Common myeloid progenitor, CD34-positive (primary cell): ENCODE measurements at places on chromosomes 1 and 21.

- no peaks in the 10 kb centered on the region for H3K36me3 ChIP-seq
- DNase-seq: no peak
- no peak overlapping the region for H3K27ac ChIP-seq
Observed at GRCh38 chr1:229223498-229223897, 47.4 kb upstream of the RAB4A start.

DNA sequence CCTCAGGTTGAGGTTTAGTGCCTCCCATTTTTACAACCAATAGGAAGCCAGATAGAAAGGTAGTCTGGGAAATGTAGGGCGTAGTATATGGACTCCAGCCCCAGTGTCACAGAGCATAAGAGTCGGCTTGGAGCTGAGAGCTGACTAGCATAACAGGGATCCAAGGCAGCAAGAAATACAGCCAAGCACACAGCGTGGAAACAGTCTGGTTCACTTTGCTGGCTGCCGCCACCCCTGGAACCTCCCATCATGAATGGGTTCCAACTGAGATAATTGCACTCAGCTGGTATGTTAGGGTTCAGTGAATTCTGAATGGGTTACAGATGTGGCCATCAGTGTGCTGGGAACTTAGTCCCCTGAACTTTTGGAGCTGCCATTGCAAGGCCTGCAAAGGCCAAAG, 76.7 kb upstream of the GPR88 start:
- H3K4me3 ChIP-seq: no peak overlapping the region
- H3K36me3 ChIP-seq: peaks cover 3% of the 10 kb centered on the region
- no peak overlapping the region for H3K27ac ChIP-seq
- peaks cover 3% of the 10 kb centered on the region for H3K4me1 ChIP-seq
- no peaks in the 10 kb centered on the region for H3K27me3 ChIP-seq

DNA sequence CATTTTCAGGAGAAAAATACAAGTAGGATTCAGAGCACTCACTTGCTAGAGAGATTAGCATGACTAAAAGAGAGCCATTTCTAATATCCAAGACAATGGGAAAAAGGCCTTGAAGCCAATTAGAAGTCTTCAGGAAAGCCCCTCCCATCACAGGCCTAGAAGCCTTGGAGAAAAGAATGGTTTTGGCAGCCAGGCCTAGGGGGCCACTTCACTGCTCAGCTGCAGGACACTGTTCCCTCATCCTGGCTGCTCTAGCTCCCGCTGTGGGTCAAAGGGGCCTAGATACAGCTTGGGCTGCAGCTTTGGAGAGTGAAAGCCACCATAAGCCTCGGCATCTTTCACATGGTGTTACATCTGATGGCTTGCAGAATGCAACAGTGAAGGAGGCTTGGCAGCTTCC, 62.8 kb downstream of the RGS4 start:
- no peak for DNase-seq
- no peak overlapping the region for H3K27ac ChIP-seq
- no peaks in the 10 kb centered on the region for H3K36me3 ChIP-seq
- no peak overlapping the region for H3K4me3 ChIP-seq
- peaks cover 2% of the 10 kb centered on the region for H3K27me3 ChIP-seq

- H3K27ac ChIP-seq: no peak overlapping the region
- H3K4me1 ChIP-seq: no peaks in the 10 kb centered on the region
- no peaks in the 10 kb centered on the region for H3K36me3 ChIP-seq
- H3K4me3 ChIP-seq: no peak overlapping the region
- no peak for DNase-seq
Observed at GRCh38 chr1:29655945-29656850, 419.9 kb downstream of the PTPRU start.

- H3K4me1 ChIP-seq: peaks cover 24% of the 10 kb centered on the region
- no peaks in the 10 kb centered on the region for H3K27me3 ChIP-seq
- DNase-seq: peak; percentile 81
- peak within 1 kb of the TSS; percentile 76 for H3K27ac ChIP-seq
- peak within 1 kb of the TSS; percentile 98 for H3K4me3 ChIP-seq
- H3K36me3 ChIP-seq: peaks cover 24% of the 10 kb centered on the region
Observed at GRCh38 chr1:108199781-108200686, at the start of gene SLC25A24. SLC25A24 (minus strand) TSS chr1:108200343; CDS start chr1:108200138, 205 bp downstream.

DNA sequence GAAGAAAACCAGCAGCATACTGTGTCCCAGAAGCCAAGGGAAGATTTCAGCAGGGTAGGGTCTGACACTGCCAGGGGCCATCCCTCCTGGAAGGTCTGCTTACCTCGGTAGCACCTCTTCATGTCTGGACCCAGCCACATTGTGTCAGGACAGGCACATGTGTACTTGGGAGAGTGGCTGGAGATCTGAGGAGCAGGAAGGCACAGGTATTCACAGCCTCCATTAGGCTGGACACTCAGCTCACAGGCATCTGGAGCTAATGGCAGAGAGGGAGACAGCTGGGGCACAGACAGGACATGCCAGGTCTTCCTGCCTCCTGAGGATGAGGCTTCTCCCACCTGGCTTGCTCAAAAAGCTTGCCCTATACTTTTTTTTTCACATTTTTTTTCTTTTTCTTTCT, 19.9 kb upstream of the MAGOH start:
- peaks cover 22% of the 10 kb centered on the region for H3K36me3 ChIP-seq
- DNase-seq: no peak
- no peaks in the 10 kb centered on the region for H3K27me3 ChIP-seq
- no peaks in the 10 kb centered on the region for H3K4me1 ChIP-seq
- no peak overlapping the region for H3K4me3 ChIP-seq

DNA sequence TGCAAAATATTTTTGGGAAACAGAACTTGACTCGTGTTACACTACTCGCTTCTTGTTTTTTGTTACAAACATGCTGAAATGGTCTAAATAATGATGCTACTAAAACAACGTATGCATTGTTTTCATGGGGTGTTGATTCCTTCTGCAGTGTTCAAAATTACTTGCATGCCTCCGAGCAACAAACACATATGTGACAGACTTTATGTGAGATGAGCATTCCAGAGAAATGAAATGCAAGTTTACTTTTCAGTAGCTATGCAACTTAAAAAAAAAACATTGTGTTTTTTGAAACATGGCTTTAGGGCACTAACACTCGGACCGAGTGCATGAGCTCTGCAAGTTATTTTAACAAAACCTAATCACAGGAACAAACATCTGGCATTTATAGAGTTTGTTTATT, 84.8 kb downstream of the CAMTA1 start:
- no peaks in the 10 kb centered on the region for H3K36me3 ChIP-seq
- DNase-seq: no peak
- no peaks in the 10 kb centered on the region for H3K27me3 ChIP-seq
- H3K27ac ChIP-seq: no peak overlapping the region

GRCh38 chr1:23114424-23115079, 54.1 kb downstream of the LUZP1 start:
- H3K4me3 ChIP-seq: no peak overlapping the region
- H3K27me3 ChIP-seq: no peaks in the 10 kb centered on the region
